ENCODE measurements at places on chromosomes 4 and X. TPM values are rescaled to one million over a fixed set of nuclear protein-coding genes. Genes with fewer than 3 reads are reported as not detected.

The SASH3 gene
- total RNA-seq: 2.6 TPM

The POU4F2 gene
- total RNA-seq: not detected

The STEEP1 gene
- 25.1 TPM for total RNA-seq

The GLRA3 gene
- total RNA-seq: not detected

The CSAG3 gene
- not detected for total RNA-seq
